Dermis blood vessel endothelial cell (primary cell): ENCODE measurements at places on chromosomes 2 and 18.

DNA sequence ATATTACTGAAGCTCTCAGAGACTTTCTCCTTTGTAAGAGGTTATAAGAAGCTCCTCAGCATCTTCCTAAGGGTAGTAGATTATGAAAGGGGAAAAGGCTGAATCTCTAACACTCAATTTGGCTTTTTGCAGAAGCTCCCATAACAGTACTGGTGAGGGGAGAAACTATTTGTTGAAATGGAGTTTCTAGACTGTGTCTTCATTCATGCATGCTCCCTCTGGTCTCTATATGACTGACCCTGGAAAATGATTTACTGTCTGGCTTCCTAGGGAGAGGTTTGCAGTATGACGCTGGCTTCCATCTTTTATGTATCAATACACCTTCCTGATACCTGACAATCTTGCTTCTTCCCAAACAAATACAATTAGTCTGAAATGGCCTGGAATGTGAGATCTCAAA is 63.9 kb downstream of the LDAH start:
- DNase-seq: no peak

GRCh38 chr2:26674771-26675170 is 17.8 kb upstream of the KCNK3 start:
- DNase-seq: no peak

DNA sequence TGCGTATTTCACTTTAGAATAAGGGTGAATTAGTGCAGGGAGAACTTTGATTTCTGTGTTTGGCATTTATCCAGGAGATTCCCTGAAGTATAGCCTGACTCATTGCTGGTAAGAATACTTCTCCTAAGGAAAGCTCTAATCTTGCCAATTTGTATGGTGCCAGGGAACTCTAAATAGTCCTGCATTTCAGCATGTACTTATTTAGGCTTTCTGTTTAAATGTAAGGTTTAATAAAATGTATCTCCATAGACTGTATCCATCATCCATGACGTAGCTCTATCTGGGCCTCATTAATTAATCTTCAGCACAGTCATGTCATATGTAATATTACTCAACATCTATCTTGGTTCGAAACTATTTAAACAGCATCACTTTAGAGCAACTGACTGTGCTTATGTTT is 127.7 kb downstream of the DOK6 start:
- no peak for DNase-seq

- no peak for DNase-seq
Observed at GRCh38 chr2:127365211-127365643, 22.5 kb downstream of the MAP3K2 start.

- no peak for DNase-seq
Observed at GRCh38 chr2:29042561-29043075, 31.7 kb downstream of the PCARE start.

DNA sequence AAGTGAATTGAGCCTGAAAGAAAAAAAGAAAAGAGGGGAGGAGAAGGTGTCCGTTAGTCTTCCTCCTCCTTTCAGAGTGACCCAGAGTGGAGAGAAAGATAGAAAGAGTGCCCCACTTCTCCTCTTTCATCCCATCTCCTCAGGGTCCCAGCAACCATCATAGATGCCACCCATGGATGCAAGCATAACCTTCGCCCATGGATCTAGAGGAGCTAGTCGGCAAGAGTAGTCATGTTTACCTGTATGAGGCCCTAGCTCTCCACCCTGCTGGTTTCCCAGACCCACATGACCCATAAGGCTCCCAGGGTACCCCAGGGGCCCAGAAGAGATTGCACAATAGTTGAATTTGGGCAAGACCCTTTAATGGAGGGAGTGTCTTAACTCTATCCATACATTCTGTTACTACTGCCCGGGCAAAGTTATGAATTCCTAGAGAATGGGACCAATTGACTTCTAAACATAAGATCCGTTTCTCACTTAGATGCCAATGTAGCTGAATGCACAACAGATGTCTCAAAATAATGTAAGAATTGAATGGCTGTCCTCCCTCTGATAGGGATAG is 56.1 kb upstream of the CDCA7 start:
- DNase-seq: peak; percentile 11

- no peak for DNase-seq
Observed at GRCh38 chr2:164600763-164601162, 20.5 kb downstream of the GRB14 start.

DNA sequence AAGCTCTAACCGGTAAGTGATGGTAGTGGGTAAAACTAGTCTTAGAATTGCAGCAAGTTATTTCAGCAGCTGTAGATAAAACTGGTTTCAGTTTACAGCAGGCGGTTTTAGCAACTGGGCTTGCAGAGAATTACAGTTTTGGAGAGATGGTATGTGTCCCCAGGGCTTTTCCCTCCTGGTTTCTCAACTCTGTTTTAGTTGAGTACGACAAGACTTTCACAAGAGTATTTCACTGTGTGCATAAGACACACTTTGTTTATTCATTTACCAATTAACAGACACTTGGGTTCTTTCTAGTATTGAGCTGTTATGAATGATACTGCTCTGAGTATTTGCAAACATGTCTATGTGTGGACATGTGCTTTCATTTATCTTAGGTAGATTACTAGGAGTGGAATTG is 65.6 kb upstream of the RFX8 start:
- DNase-seq: no peak

GRCh38 chr2:218815649-218816048 is 16.0 kb downstream of the PRKAG3 start:
- DNase-seq: no peak

DNA sequence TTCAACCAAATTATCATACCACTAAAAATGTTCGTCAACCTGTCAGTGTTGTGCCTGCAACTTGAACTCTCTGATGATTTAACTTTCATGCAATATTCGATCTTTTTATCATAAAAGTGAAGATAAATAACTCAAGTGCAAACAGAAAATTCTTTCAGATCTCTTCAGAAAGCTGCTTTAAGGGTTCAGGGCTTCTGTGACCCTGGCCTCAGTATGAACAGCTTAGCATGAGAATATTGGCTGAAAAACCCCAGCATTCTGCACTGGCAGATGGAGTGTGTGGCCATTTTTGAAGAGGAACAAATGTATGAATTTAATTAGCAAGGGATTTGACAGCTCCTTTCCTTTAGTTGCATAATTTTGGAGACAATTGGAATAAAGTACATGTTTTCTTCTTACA is 851.4 kb upstream of the SOX11 start:
- no peak for DNase-seq

GRCh38 chr2:229629039-229629438 is 85.3 kb downstream of the DNER start:
- DNase-seq: no peak

GRCh38 chr18:26419746-26420145 is 128.6 kb downstream of the KCTD1 start:
- no peak for DNase-seq

GRCh38 chr18:31738460-31739407 is 21.9 kb downstream of the SLC25A52 start:
- no peak for DNase-seq

GRCh38 chr2:129201696-129202095 is 777.8 kb upstream of the RAB6C start:
- DNase-seq: no peak

DNA sequence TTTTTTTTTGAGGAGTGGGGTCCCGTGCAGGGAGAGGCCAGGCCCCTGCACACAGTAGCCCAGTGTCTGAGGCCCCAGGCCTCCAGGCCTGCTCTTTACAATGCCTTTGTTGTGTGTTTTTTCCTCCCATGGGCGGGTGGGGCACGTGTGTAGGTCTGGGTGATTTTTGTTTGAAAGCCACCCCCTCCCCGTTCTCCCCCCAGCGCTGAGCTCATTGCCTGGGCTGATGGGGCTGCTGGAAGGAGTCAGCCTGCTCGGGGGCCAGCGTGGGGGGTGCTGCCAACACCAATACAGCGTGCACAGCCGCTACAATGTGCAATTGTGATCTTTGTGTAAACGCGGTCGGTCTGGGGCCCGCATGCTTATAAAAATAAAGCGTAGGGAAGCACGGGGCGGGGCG is 142.7 kb downstream of the DYSF start:
- DNase-seq: no peak

- DNase-seq: no peak
Observed at GRCh38 chr2:6972067-6972710, 55.0 kb downstream of the RNF144A start.

- DNase-seq: no peak
Observed at GRCh38 chr2:20618886-20619521, 31.9 kb downstream of the HS1BP3 start.

DNA sequence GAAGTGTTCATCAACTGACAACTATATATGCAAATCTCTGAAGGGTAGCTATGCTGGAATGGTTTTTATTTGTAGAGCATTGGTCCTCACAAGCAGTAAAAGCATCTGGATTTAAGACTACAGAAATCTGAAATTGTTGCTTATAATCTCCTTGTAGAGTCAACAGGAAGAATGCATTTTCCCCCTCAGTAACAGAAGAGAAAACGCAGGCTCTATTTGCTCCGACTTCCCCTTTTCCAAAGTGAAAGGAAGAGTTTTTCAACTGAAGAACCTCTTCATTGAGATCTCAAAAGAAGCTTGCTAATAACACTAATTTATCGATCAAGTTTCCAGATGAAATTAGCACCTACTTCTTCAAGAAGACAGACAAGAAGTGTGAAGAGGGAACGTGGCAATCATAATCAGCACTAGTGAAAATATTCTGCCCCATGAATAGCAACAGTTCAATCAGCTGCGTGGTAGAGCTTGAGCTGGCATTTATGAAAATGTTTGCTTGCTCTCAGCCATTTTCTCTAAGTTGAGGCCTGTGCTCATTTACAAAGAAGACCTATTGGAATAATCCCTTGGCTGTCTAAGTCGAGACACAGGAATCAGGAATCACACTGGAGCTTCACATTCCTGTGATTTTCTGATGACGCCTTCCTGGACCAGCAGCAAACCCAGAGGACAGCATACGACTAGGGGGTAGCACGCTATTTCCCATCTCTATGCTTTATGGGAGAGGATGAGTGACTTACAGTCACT is 43.7 kb downstream of the TGIF1 start:
- DNase-seq: no peak

GRCh38 chr2:70084973-70085710 is 2.1 kb upstream of the PCBP1 start:
- DNase-seq: peak; percentile 30

- DNase-seq: no peak
Observed at GRCh38 chr2:109222825-109223471, 93.9 kb downstream of the SH3RF3 start.

GRCh38 chr2:68878071-68878711 is 7.0 kb upstream of the BMP10 start:
- DNase-seq: no peak

GRCh38 chr18:41645589-41646360 is 309.3 kb upstream of the PIK3C3 start:
- no peak for DNase-seq

DNA sequence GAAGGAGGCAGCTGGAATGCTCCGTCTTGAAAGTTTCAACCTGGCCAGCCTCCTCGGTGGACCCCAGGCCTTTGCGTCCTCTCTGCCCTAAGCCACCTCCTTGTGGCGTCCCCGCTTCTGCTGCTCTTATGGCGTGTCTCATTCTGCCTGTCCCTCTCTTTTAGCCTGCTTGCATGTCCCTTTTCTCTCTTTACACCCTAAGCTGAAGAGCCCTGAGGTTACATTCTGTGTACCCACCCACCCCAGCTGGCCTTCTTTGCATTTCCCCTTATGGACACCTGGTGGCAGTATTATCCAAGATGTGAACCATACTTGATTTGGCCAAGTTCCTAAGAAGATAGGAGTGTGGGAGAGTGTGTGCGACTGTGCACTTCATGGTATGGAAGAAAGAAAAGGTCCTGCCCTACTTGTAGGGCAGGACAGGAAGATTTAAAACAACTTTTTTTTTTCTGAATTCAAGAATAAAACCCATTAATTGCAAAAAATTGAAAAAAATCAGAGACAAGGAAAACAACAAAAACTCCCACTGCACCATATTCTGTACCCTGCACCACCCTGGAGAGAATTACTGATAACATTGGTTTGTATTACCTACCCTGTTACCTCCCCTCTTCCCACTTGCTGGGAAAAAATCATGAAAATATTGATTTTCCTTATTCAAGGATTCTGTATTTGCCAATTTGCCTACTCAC is 77.4 kb downstream of the DYSF start:
- DNase-seq: peak; percentile 76

DNA sequence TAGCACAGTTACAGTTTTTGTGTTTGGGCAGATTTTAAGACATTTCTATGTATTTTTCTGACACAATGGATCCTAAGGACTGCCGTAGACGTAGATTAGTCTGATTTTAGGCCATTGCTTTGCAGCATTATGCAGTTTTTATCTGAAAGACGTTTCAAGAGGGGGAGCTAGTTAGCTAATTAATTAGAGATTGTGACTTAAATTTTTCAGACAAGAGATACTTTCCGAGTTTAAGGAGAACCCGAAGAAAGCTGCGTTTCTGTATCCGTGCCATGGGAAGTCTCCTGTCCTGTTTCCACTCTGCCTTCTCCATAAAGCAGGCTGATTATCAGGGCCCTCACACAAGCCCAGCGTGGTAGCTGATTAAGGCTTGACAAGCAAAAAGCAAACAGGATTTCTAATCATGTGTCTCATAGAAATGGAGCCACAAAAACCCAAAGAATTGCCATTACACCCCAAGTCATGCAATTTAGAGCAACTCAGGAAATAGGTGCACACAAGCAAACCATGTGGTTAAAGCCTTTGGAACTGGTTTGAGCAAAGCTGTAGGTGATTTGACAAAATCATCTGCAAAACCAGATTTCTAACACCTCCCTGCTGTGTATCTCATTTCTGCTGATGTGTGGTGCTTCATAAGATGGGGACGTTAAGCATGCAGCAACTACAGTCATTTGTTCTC is 808.1 kb downstream of the RNF144A start:
- no peak for DNase-seq

- no peak for DNase-seq
Observed at GRCh38 chr2:238741277-238741676, 106.6 kb upstream of the TWIST2 start.

DNA sequence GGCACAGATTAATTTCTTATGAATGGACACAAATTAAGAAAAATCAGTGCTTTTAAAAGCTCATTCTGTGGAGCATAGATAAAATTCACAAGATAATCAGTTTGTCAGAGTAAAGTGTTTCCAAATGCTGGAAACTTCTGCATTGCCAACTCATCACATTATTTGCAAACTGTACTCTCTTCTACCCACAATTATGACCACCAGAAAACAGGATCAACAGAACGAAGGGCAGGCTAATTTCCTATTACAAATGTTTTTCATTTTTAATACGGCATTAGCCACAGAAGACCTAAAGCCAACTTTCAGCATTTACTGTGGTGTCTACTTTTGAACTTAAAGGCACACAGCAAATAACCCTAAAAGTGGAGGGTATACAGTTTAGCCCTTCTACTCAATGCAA is 6.0 kb downstream of the IRS1 start:
- DNase-seq: no peak

- peak; percentile 25 for DNase-seq
Observed at GRCh38 chr2:160613466-160614153, 120.0 kb upstream of the RBMS1 start.

GRCh38 chr2:60934165-60934722 is 52.9 kb downstream of the REL start:
- DNase-seq: no peak

DNA sequence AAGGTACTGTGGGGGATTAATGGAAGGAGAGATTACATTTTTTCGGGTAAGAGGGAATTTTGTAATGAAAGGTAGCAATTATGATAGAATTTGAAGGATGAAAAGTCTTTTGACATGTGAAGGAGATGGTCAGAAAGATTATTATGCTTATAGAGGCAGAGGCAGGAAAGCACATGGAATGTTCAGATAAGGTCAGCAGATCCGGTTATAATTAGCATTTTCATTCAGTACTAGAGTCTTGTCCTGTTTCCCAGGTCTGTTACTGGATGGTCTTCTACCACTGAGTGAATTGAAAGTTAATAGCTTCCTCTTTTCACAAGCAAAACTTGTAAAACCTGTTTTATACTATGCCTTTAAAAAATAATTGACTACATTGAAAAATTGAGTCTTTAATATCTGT is 116.9 kb downstream of the PHLPP1 start:
- peak; percentile 59 for DNase-seq
